Astrocyte of the hippocampus (primary cell): ENCODE measurements at places on chromosomes 4 and X.

DNA sequence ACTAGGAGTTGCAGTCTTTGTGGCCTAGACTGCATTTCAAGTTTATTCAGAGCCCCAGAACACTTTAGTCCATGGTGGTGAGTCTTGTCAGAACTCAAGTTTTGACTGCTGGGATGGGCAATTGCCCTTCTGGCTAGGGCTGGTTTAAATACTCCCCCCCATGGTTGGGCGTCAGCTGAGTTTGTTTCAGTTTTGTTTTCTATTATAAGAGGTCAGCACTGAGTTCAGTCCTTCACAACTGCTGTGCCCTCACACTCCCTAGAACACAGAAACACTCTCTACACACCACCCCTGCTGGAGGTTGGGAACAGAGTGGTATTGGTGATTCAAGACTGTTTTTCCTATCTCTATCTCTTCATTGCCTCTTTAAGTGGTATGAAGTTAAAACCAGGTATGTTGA is 217.0 kb downstream of the GUCY2F start:
- no peak for DNase-seq

- peak; percentile 65 for DNase-seq
These were observed 898 bp downstream of the UBQLN2 start for GRCh38 chrX:56564164-56564885.

GRCh38 chr4:10619855-10620254 is 64.7 kb downstream of the CLNK start:
- DNase-seq, result no peak

DNA sequence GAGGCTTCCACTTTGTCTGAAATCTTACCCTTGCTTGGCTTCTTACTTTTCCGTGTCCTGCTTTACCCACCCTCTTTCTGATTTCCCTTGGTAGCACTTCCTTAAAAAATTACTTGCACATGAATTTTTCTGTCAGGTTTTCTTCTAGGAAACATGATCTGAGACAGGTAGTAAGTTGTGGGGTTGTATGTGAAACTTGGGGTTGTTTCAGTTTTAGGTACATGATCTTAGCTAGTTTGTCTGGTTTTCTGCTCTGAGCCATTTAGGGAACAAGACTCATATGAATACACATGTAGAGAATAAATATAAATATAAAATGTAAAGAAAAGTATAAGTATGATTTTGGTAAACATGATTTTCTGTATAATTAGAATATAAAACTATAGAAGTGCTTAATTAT is 17.4 kb upstream of the ARMCX2 start:
- no peak for DNase-seq

- no peak for DNase-seq
These were observed 27.6 kb upstream of the MSX1 start for GRCh38 chr4:4831825-4832224.

GRCh38 chr4:173752610-173753230 is 222.7 kb upstream of the HAND2 start:
- peak; percentile 2 for DNase-seq

DNA sequence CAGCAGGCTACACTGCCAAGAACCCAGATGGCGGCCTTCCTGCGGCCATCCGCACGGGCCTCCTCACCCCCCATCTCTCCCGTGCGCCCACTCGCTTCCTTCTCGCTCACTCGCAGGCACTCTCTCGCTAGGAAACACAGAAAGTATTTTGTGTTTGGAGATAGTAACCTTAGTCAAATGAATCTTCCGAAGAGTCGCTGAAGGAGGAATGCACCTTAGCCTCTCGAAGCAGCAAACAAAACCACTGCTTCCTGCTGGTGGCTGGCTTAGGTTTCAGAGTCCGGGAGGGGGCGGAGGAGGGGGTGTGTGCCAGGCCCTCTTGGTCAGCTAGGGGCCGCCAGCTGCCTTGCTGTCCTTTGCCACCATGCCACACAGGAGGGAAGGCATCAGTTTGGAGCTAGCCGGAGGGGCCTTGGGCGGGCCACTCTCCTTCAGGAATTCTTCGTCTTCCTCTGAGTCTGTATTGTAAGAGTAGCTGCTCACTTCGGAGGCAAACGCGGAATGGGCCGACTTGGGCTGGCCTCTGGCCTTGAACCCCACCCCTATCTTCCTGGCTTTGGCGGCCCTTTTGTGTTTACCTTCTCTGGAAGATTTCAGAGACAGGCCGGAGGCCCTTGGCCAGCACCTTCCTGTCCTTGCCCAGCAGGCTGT is 73.2 kb upstream of the UCP1 start:
- no peak for DNase-seq

DNA sequence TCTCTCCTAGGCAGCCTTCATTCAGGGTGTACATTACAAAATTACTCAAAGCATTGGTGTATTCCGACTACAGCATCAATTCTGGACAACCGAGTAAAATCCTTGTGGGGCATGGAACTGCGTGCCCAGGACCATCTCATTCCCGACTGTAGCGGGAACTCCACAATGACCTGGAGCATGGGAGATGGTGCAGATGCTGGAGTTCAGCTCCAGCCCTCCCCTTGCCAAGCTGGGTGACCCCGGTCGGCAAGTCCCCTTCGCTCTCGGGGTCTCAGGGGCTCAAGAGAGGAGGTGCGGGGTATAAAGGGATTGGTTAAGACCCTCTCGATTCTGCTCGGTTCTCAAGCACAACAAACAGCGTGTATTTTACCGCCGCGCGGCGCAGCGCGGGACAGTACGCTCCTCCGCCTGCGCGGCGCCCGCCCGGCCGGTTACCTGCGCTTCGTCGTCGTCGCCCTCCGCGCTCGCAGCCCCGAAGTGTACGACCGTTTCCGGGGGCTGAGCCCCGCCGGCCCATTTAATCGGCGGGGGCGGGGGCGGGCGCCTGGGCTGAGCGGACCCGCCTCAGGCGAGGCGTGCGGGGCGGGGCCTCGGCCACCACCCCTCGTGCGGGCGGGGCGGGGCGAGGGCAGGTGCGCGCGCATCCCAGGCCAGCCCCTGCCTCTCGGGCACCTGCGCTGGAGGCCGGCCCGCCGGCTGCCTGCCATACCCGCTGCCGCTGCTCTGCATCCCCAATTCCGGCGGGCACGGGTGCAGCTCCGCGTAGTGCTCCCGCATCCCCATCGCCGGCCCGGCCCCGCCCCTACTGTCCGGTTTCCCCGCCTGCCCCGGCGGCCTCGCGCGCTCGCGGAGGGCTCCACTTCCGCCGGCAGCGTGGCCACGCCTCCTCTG is at the start of gene G6PD:
Gene G6PD (minus strand): TSS at position 493 of the 891 bp plus-strand sequence. CDS start 691 bp downstream, outside the sequence.
- peak; percentile 85 for DNase-seq
